ENCODE measurements at places on chromosomes 5 and 9. TPM values are rescaled to one million over a fixed set of nuclear protein-coding genes. Genes with fewer than 3 reads are reported as not detected.

DNA sequence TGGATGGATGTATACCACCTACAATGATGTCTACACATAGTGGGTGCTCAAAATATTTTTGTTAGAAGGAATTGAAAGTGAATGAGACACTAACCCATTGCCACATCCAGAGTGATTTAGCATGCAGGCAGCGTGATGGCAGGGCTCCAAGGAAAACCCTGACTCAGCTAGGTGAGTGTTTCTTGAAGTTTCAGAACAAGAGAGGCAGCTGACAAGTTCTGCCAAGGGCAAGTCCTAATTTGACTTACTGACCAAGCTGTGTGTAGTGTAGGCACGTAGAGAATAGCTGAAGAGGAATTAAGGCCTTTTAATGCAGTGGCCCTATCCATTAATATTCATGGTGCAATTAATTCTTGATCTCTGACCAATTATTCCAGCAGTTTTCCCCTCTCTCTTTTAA lies 107.8 kb upstream of the ATP10B start:
- H3K36me3 ChIP-seq: no peaks in the 10 kb centered on the region
- DNase-seq: no peak
- H3K27ac ChIP-seq: no peak overlapping the region
- no peak overlapping the region for H3K4me3 ChIP-seq

Gene TLX3
- polyA plus RNA-seq: not detected

GRCh38 chr9:126935630-126936029 lies 21.0 kb downstream of the RALGPS1 start:
- no peaks in the 10 kb centered on the region for H3K36me3 ChIP-seq
- H3K27me3 ChIP-seq: no peaks in the 10 kb centered on the region
- no peak for DNase-seq
- no peak overlapping the region for H3K4me3 ChIP-seq
- no peak overlapping the region for H3K27ac ChIP-seq
- peaks cover under 1% of the 10 kb centered on the region for H3K4me1 ChIP-seq

Gene NMUR2
- not detected for polyA plus RNA-seq

Gene IFNE
- polyA plus RNA-seq: not detected

- H3K27me3 ChIP-seq: no peaks in the 10 kb centered on the region
- no peaks in the 10 kb centered on the region for H3K36me3 ChIP-seq
- no peak for DNase-seq
- no peaks in the 10 kb centered on the region for H3K4me1 ChIP-seq
- no peak overlapping the region for H3K4me3 ChIP-seq
Observed at GRCh38 chr9:121141306-121141705, 60.4 kb downstream of the RAB14 start.

Gene PCDHAC2
- not detected for polyA plus RNA-seq

GRCh38 chr5:105968981-105969380 lies 1701.8 kb downstream of the EFNA5 start:
- no peaks in the 10 kb centered on the region for H3K27me3 ChIP-seq
- H3K27ac ChIP-seq: no peak overlapping the region
- H3K4me1 ChIP-seq: no peaks in the 10 kb centered on the region
- no peak for DNase-seq
- no peaks in the 10 kb centered on the region for H3K36me3 ChIP-seq
- H3K4me3 ChIP-seq: no peak overlapping the region

Gene TAS2R1
- not detected for polyA plus RNA-seq

- H3K4me3 ChIP-seq: no peak overlapping the region
- no peaks in the 10 kb centered on the region for H3K27me3 ChIP-seq
- DNase-seq: no peak
- no peaks in the 10 kb centered on the region for H3K36me3 ChIP-seq
- H3K4me1 ChIP-seq: no peaks in the 10 kb centered on the region
- no peak overlapping the region for H3K27ac ChIP-seq
Observed at GRCh38 chr9:3912817-3913216, 387.0 kb upstream of the RFX3 start.

DNA sequence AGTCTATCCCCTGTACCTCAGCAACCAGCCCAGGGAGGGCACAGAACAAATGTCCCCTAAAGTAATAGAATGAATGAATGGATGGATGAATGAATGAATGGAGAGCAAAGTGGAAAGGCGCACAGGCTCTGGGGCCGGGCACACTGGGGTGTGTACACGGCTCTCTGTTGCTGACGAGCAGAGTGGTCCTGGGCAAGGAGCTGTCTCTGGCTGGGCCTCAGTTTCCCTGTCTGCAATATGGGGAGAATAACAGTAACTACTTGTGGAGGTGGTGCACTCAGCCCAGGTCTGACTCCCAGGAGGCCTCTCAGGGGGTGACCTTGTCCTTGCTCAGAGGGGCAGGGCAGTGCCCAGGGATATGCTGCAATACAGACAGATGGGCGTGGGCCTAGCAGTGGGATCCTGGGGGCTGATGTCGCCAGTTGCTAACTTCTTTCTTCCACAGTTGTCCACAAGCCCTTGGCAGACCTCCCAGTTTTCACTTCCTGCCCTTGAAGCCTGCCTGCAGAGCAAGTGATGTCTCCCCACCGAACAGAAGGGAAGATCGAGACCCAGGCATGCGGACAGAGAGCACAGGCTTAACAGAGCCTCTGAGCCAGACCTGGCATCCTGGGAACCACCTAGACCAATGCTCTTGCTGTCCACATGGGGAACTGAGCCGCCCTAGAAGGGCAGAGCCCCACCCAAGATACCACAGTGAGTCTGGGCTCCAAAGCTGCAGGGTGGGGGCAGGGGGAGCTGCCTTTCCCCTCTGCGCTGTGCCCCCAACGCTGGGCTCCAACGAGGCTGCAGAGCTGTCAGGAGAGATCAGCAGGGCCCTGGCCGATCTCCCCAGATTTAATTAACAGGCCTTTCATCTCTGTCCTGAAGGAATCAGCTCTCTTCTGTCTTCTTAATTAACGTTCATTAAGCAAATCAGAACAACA lies 13.6 kb upstream of the LAMC3 start:
- H3K27me3 ChIP-seq: no peaks in the 10 kb centered on the region
- H3K27ac ChIP-seq: no peak overlapping the region
- no peak overlapping the region for H3K4me3 ChIP-seq
- DNase-seq: no peak
- H3K4me1 ChIP-seq: no peaks in the 10 kb centered on the region

Gene SPATA6L
- polyA plus RNA-seq: 2.4 TPM

Gene TAL2
- polyA plus RNA-seq: not detected

Gene DOLK
- 2.4 TPM for polyA plus RNA-seq

Gene DMRT3
- polyA plus RNA-seq: not detected

GRCh38 chr9:96655198-96655851 lies at the start of gene PRXL2C:
PRXL2C (minus strand) TSS chr9:96655317; CDS start chr9:96655281, 36 bp downstream.
- H3K4me1 ChIP-seq: no peaks in the 10 kb centered on the region
- H3K27me3 ChIP-seq: no peaks in the 10 kb centered on the region
- peaks cover 8% of the 10 kb centered on the region for H3K36me3 ChIP-seq

- no peaks in the 10 kb centered on the region for H3K36me3 ChIP-seq
- no peak overlapping the region for H3K4me3 ChIP-seq
- H3K4me1 ChIP-seq: no peaks in the 10 kb centered on the region
- no peaks in the 10 kb centered on the region for H3K27me3 ChIP-seq
- no peak for DNase-seq
Observed at GRCh38 chr9:110942522-110942921, 95.7 kb downstream of the LPAR1 start.

GRCh38 chr5:107230367-107230766 lies 440.4 kb downstream of the EFNA5 start:
- no peak for DNase-seq
- no peak overlapping the region for H3K27ac ChIP-seq
- no peak overlapping the region for H3K4me3 ChIP-seq

DNA sequence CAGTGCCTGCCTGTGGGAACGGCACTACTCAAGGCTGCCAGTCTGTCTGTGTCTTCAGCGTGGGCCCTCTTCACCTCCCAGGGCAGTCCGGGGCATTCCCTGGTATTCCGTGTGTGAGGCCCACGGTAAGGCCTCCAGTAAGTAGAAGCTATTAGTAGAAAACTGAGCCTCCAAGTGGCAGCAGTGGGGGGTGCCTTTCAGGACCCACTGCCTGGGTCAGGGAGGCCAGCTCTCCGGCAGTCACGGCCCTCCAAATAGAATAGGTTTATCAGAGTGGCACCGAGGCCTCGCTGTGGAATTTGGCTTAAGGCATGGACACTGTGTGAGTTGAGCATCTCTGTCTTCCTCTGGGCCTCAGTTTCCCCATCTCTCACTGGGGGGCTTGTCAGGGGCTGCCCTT lies 23.1 kb downstream of the ADAMTSL2 start:
- DNase-seq: no peak
- no peaks in the 10 kb centered on the region for H3K27me3 ChIP-seq
- H3K4me1 ChIP-seq: peaks cover 25% of the 10 kb centered on the region
- H3K36me3 ChIP-seq: no peaks in the 10 kb centered on the region

DNA sequence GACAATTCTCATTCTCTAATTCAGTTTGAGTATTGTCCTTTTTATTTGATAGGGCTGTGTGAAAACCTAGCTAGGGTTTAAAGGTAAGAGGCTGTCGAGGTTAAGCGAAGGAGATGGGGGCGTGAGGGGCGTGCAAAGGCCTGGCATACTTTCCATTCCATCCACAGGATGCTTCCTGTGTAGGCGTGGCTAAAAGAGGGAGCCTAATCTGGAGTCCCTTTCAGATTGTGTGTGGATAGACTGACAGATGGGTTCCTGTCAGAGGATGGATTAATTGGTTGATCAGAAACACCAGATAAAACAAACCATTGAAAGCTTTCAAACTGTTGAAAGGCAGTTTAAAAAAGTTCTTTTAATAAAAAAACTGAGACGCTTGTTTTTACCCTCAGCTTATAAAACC lies 1.1 kb upstream of the ELL2 start:
- H3K36me3 ChIP-seq: no peaks in the 10 kb centered on the region
- no peak for DNase-seq
- no peak overlapping the region for H3K4me3 ChIP-seq
- H3K27ac ChIP-seq: peak overlapping the region; percentile 98

DNA sequence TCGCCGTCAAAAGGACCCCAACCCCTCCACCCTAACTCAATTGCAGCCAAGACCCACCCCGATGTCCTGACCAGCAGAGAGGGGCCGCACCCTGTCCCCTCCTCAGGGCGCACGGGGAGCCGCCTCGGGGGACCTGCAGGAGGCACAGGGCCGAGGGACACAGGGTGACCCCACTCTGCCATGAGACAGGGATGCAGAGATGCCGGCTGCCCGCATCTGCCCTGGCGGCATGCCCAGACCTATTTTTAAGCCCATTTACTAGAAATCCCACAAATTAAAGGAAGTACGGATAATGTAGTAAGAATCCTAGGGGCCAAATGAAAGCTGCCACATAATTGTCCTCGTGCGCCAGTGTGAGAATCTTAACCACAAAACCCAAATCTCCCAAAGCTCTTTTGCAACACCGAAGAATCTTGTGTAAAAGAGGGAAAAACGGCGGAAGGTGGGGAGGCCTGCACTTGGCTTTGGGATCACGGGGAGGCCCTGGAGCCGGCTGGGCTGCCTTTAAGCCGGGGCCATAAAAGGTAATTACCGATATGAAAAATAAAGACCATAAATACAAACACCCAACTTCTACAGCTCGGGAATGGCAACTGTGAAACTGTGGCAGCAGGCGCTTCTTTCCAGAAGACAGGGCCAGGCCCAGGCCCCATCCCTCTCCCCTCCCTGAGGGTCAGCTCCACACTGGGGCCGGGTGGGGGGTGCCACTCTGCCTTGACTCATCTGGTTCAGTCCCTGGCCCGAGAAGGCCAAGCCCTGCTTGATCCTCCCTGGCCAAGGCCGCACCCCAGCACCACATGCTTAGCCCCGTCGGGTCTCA lies 35.0 kb downstream of the NACC2 start:
- H3K27ac ChIP-seq: no peak overlapping the region
- no peak overlapping the region for H3K4me3 ChIP-seq
- peak; percentile 56 for DNase-seq
- H3K36me3 ChIP-seq: no peaks in the 10 kb centered on the region
- H3K4me1 ChIP-seq: no peaks in the 10 kb centered on the region

Gene PCDHB2
- polyA plus RNA-seq: 0.23 TPM

GRCh38 chr9:108751369-108751768 lies 104.4 kb downstream of the ACTL7B start:
- H3K4me3 ChIP-seq: no peak overlapping the region
- H3K27ac ChIP-seq: no peak overlapping the region
- H3K27me3 ChIP-seq: no peaks in the 10 kb centered on the region
- H3K36me3 ChIP-seq: no peaks in the 10 kb centered on the region

DNA sequence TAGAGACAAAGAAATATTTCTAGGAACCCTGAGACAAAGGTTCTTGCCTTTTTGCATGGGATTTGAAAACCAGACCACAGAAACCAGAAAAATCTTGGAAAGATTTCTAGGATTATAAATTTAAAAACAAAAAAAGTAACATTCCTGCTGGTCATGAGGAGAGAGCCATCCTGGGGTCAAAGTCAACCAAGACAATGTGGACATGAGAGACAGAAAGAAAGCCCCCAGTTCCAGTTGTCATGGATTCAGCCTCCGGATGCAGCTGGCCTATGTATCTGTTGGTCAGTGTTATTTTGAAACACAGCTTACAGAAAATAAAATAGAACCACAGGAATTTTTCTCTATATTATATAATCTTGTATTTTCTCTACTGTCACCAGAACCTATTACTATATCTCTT lies 24.4 kb upstream of the RGMB start:
- H3K4me1 ChIP-seq: no peaks in the 10 kb centered on the region
- H3K27me3 ChIP-seq: no peaks in the 10 kb centered on the region
- H3K27ac ChIP-seq: no peak overlapping the region
- no peak for DNase-seq
- no peak overlapping the region for H3K4me3 ChIP-seq

DNA sequence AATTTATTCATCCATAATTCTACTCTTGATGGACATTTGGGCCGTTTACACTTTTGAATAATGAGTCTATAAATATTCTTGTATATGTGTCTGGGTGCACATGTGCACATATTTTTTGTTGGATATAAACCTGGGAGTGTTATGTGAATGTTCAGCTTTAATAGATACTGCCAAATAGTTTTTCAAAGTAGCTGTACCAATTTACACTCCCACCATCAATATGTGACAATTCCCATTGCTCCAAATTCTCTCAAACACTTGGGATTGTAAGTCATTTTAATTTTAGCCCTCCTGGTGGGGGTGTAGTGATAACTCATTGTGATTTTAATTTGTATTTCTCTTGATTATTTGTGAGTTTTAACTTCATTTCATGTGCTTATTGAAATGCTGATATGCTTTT lies 114.9 kb downstream of the GRIA1 start:
- DNase-seq: no peak
- no peak overlapping the region for H3K4me3 ChIP-seq
- no peaks in the 10 kb centered on the region for H3K36me3 ChIP-seq
- H3K4me1 ChIP-seq: no peaks in the 10 kb centered on the region
- H3K27me3 ChIP-seq: no peaks in the 10 kb centered on the region
- H3K27ac ChIP-seq: no peak overlapping the region

Gene GALT
- 44.8 TPM for polyA plus RNA-seq

GRCh38 chr9:1340390-1340789 lies 290.2 kb downstream of the DMRT2 start:
- H3K4me1 ChIP-seq: no peaks in the 10 kb centered on the region
- no peak overlapping the region for H3K27ac ChIP-seq
- no peak overlapping the region for H3K4me3 ChIP-seq
- DNase-seq: no peak
- no peaks in the 10 kb centered on the region for H3K36me3 ChIP-seq

GRCh38 chr9:134966697-134967546 lies 49.2 kb upstream of the FCN1 start:
- H3K27me3 ChIP-seq: peaks cover 17% of the 10 kb centered on the region
- no peaks in the 10 kb centered on the region for H3K4me1 ChIP-seq
- peak; percentile 57 for DNase-seq
- no peak overlapping the region for H3K27ac ChIP-seq

Gene MRPL36
- polyA plus RNA-seq: 65.9 TPM

Gene LHX3
- not detected for polyA plus RNA-seq

Gene CD274
- 4.3 TPM for polyA plus RNA-seq

All from sigmoid colon (tissue), 7 donors.